T-helper 2 cell treated with Interferon-gamma antibody and Interleukin-4, amounts not matched to agents 100 ng/mL and 5 ng/mL, for 36 hours (primary cell): ENCODE measurements at places on chromosomes 12 and 14. TPM values are rescaled to one million over a fixed set of nuclear protein-coding genes. Genes with fewer than 3 reads are reported as not detected.

The ADSS1 gene
- 1.0 and 1.8 TPM in 2 replicates for total RNA-seq

The MAP1LC3B2 gene
- 0.50 and 0.77 TPM in 2 replicates for total RNA-seq

The TAS2R42 gene
- total RNA-seq = not detected in 2 replicates

The TMEM132C gene
- not detected in 2 replicates for total RNA-seq

The ASCL1 gene
- not detected in 2 replicates for total RNA-seq

The TM9SF1 gene
- total RNA-seq = 41.2 and 42.6 TPM in 2 replicates

The KERA gene
- not detected in 2 replicates for total RNA-seq

The P2RX7 gene
- 15.1 and 15.8 TPM in 2 replicates for total RNA-seq

The ZFC3H1 gene
- total RNA-seq = 71.1 and 73.0 TPM in 2 replicates

The IGFBP6 gene
- 0.43 and 0.48 TPM in 2 replicates for total RNA-seq

The IKZF4 gene
- 21.8 and 23.3 TPM in 2 replicates for total RNA-seq

The CBLN3 gene
- total RNA-seq = 5.0 and 5.5 TPM in 2 replicates

The DPPA3 gene
- total RNA-seq = not detected in 2 replicates

The RFX4 gene
- not detected in 2 replicates for total RNA-seq

The SCNN1A gene
- total RNA-seq = 0.09 and 0.32 TPM in 2 replicates

The C1QL4 gene
- not detected in 2 replicates for total RNA-seq

The KLHDC1 gene
- 1.1 and 1.5 TPM in 2 replicates for total RNA-seq

The GYS2 gene
- total RNA-seq = 0.11 and 0.23 TPM in 2 replicates

The GLI1 gene
- total RNA-seq = 1.8 and 2.2 TPM in 2 replicates

The TMEM233 gene
- not detected in 2 replicates for total RNA-seq

The MEG3 gene
- total RNA-seq = not detected in 2 replicates

The ZBTB42 gene
- 5.4 and 5.5 TPM in 2 replicates for total RNA-seq

The NANOG gene
- total RNA-seq = not detected in 2 replicates

The FGD4 gene
- total RNA-seq = 0.16 and 0.48 TPM in 2 replicates

The PPP4R4 gene
- total RNA-seq = 0.64 and 1.1 TPM in 2 replicates

The RNASE7 gene
- total RNA-seq = not detected in 2 replicates

The CLMN gene
- total RNA-seq = 1.0 and 1.5 TPM in 2 replicates

The OR8S1 gene
- not detected in 2 replicates for total RNA-seq

The CD4 gene
- 226 and 232 TPM in 2 replicates for total RNA-seq

The CSRP2 gene
- total RNA-seq = 0.11 and 0.18 TPM in 2 replicates

The NXPH4 gene
- 0.43 and 1.0 TPM in 2 replicates for total RNA-seq

The IL26 gene
- total RNA-seq = 0.39 and 0.41 TPM in 2 replicates

The B3GNT4 gene
- total RNA-seq = 0.36 and 0.45 TPM in 2 replicates

The RD3L gene
- not detected in 2 replicates for total RNA-seq
